ENCODE measurements at places on chromosomes 4 and X. TPM values are rescaled to one million over a fixed set of nuclear protein-coding genes. Genes with fewer than 3 reads are reported as not detected.

- DNase-seq, result no peak
Measured at GRCh38 chr4:24163314-24163713, 273.5 kb upstream of the PPARGC1A start.

- DNase-seq, result no peak
Measured at GRCh38 chr4:8908206-8908893, 36.7 kb upstream of the HMX1 start.

DNA sequence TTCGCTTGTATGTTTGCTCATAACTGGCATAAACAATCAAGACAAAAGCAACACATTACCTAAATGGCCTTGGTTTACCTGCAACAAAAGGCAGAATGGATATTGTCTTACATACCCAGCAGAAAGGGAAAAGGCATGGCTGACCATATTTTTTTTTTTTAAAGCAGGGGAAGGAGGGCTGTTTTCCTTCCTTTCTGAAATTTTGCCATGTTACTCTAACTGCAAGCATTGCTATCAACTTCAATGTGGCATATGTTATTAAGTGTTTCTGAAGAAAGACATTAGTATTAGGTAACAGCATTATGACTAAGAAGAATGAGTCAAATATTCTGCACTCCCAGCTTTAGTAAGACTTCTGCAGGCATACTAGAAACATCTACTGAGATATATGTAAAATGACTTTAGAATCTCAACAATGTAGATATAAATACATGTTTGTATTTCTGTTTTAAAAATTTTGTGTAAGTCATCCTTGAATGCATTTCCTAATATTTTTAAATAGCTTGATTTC, 512.6 kb upstream of the FAM241A start:
- DNase-seq, result no peak

DNA sequence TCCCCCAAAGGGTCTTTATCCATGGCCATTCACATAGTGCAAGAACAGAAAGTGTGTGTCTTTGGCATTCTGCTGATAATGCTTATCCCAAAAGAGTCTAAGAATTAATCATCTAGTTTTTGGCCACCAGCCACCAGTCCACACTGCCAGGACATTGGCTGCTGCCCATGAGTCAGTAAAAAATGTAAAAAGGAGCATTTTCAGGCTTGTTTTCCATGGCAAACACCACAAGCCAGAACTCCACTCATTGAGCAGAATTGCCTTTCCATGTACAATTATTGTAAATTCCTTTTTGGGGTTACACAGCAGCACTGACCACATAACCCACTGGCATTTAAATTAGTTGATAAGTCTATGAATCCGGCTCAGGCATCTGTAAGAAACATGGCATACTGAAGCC, 89.2 kb upstream of the PRDX4 start:
- DNase-seq, result no peak

GRCh38 chr4:21139327-21139726, 439.1 kb downstream of the PACRGL start:
- DNase-seq, result no peak

DNA sequence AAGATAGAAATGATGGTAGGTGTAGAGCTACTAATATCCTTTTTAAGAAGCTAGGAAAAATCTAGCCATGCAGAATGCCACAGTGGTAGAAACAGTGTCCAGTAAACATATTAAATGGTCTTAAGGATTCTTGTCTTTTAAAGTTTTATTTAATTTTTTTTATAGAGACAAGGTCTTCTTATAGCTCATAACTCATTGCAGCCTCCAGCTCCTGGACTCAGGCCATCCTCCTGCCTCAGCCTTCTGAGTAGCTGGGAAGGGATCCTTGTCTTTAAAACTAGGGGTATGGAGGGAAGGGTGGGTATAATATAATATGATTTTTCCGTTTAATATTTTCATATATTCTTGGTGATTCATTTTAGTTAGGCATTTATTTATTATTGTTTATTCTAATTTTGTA, 3.8 kb downstream of the TMEM165 start:
- DNase-seq, result no peak

DNA sequence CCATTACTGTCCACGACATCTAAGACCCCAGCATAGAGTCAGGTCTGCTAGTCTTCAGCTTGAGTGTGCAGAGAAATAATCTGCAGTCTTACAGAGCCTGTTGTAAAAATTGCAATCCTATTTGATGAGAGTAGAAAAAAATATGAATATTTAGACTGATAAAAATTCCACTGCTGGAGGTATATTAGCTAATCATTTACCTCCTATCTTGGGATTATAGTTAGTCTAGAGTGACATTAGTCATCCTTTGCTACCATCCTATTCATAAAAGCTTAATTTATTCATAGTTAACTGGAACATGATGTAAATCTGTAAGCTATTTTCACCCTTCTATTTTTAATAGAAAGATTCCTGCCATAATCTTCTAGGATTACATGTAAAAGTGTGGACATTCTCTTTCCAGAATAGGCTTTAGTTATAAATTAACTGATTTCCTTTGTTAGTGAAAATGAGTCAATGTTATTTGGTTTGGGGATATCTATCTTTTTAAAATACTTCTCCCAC, 26.7 kb downstream of the C4orf54 start:
- DNase-seq, result no peak

DNA sequence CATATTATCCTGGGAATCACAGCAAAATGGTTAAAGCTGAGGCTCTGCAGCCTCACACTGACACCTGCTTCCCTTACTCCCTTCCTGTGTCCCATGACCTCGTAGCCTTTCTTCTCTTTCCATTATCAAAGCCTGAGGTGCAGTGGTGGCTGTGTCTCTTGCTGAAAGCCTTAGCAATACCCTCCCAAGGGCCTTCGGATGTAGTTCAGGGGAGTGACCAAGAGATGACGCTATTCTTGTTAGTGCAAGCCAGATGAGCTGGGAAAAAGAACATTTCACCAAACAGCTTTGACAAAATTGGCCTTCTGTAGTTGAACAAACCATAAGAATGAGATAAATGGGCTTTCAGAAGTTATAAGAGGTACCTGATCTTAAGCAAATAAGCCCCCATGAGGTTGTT, 31.6 kb downstream of the SMIM10L2A start:
- DNase-seq, result no peak

DNA sequence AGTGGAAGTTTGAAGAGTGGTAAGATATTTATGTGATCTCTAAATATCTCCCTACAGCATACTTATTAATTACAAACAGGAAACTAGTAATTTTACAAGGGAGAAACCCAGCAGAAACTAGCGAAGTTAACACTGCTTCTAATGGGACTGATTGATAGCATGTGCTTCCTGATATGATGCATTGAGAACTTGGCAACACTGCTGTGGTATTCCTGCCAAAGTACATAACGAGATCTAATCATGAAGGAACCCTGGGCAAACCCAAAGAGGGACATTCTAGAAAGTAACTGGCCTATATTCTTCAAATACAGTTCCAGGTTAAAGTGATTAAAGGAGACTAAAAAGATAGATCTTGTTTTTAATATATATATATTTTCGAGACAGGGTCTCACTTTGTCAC, 4.6 kb upstream of the GPR34 start:
- no peak for DNase-seq

- no peak for DNase-seq
Measured at GRCh38 chr4:3330707-3331106, 37.9 kb downstream of the RGS12 start.

BRS3 gene
- not detected for total RNA-seq

RASL11B gene
- 2.1 TPM for total RNA-seq

PAGE2 gene
- total RNA-seq, result not detected

GAGE12H gene
- not detected for total RNA-seq

ARHGAP36 gene
- total RNA-seq, result 172 TPM

BGN gene
- total RNA-seq, result 62.2 TPM

SETD7 gene
- total RNA-seq, result 79.9 TPM
